ENCODE measurements at places on chromosomes 2 and 18. TPM values are rescaled to one million over a fixed set of nuclear protein-coding genes. Genes with fewer than 3 reads are reported as not detected.

Gene PSMA8
- polyA plus RNA-seq = not detected

Gene RUFY4
- not detected for polyA plus RNA-seq

Gene CXCR1
- 0.10 TPM for polyA plus RNA-seq

DNA sequence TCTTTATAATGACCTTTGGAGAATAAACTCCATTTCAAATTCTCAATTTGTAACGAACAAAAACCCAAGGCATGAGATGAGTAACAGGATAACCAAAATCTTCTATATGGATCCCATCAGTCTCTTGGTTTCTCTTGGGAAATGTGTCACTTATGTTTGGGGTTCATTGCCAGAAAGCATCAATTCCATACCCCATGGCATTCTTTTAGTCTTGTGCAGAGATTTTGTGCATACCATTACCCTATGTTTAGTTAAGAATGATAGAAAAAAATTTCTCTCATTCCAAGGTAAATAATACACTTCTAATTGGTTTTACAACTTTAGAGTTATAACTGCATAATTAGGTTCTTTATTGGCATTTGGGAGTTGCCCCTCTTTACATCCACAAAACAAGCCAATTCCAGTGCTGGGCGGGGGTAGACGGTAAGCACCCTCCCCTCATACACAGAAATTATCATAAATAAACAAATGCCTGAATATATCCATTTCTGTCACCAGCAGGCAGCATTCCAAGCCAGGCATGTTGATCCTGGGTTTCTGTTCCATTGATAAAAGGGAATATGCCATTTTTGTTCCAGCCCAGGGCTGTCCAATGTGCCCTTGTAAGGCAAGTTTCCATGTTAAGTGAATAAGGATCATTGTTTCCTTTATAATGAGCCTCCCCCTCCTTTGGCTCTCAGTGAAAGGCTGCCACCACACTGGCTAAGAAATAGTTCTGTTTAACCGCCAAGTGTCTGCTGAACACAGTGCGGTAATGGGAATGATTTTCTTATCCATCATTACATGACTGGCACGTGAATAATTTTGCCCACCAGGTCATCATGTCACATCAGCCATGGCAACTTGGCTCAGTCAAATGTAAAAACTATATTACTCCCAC, 680.1 kb upstream of the ZEB2 start:
- DNase-seq = no peak

DNA sequence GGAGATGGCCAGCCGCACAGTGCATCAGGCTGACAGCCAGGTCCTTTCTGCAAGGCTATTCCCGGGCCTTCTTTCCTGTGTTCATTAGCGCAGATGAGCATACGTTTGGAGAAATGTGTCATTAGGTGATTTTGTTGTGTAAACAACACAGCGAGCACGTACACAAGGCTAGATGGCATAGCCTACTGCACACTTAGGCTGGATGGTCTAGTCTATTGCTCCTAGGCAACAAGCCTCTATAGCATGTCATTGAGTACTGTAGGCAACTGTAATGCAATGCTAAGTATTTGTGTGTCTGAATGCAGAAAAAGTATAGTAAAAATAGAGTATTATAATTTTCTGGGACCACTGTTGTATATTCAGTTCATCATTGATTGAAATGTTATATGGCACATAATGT, 50.9 kb upstream of the PHLPP1 start:
- DNase-seq = no peak

Gene VIL1
- not detected for polyA plus RNA-seq

Gene XIRP2
- 654 TPM for polyA plus RNA-seq

DNA sequence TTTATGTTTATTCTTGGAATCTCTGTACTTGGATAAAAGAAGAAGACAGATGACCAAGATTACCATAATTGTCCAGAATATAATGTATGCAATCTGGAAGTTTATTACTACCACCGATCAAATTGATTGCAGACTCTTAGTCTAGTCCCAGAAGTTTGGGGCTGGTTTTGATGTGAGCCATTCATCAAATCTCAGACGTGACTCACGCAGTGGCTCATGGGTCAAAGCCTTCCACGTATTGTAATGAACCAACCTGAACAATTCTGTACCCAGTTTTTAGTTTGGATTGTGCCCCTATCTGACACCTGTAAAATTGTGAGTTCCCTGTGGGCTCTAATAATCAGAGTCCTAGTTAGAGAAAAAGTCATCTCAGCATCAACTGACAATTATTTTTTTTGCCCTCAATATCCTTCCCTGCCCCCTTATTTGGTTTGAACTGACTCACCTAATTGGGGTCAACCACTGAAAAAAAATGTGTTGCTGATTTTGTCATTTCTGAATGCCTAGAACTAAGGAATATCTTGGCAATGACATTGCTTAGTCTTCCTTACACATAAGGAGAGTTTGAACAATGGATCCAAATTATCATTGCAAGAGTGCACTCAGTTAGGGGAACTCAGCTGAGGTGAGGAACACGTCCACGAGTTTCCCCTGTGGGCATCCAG, 219.5 kb upstream of the NRP2 start:
- DNase-seq = no peak

DNA sequence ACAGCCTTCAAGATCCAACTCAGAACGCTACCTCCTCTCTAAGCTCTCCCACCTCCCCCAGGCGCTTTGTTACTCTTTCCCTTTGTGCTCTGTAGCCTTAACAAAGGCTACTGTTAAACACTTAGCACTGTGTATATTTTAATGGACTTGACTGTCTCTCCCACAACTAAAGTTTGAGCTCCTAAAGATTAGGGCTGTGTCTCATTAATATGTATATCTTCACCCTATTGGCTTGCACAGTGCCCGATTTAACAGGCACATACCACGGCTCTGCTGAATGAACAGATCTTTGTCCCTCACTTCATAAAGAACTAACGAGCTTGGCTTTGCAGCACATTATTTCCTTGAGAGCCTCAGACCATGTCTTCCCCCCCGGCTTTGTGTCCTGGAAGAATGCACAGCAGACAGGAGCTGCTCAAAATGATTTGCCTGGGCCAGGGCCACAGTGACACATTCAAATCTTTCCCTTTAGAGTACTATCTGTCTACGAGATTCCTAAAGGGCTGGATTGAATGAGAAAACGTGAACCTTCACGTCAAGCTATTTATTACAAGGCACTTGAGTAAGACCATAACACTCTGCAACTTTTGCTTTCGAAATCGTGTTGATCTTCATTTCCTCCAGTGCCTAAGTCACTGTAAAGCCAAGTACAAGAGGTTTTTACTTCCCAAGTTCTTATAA, 22.1 kb downstream of the ABHD3 start:
- DNase-seq = peak; percentile 9

- no peak for DNase-seq
These were observed 72.6 kb upstream of the RAB6C start for GRCh38 chr2:129906861-129907235.

Gene UGT1A8
- polyA plus RNA-seq = not detected

DNA sequence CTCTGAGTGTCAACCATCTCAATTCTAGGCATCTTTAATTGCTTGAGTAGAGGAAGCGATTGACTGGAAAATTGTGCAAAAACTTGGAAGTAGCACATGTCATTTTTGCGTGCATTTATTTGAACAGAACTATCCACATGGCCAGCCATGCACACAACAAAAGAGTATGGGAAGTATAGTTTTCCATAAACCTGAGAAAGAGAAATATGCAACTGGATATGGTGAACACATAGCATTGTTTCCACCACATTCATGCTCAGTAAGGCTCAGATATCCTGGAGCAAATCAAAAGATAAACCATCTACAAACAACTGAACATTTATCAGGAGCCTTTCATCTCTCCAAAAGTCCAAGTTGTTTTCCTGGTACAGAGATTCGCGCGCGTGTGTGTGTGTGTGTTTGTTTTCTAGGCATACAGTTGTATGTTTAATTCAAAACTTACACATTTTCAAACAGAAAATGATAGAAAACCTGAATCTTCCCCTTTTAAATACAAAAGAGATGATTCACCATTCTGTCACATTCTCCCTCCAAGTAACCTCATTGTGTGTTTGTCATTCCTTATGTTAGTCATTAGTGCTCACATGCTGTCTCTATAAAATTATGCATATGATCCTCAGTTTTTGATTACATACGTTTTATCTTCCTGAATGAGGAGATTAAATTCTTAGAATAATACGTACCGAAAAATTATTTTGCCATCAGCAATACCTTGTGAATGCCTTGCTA, 780.4 kb upstream of the NRXN1 start:
- no peak for DNase-seq

Gene CCDC74B
- polyA plus RNA-seq = 0.66 TPM

- peak; percentile 68 for DNase-seq
These were observed 103.4 kb downstream of the TNS1 start for GRCh38 chr2:217899231-217900009.

Gene FEV
- not detected for polyA plus RNA-seq

Gene TRIM54
- polyA plus RNA-seq = 568 TPM

DNA sequence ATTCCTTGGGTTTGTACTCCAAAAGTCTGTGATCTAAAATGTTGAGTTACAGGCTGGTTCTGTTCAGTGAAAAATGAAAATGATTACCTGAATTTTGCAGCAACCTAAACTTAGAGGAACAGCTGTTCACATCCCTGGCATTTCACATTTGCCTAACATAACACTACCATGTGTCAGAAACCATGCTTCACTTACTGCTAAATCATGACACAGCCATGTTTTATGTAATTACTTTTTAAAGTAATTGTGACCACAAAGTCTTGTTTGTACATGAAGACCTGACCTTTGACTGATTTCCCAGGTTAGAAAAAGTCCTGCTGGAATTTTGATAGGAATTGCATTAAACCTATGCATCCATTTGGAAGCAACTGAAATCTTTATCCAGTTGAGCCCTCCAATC, 79.1 kb downstream of the FAM168B start:
- DNase-seq = no peak

GRCh38 chr2:100801402-100801801, 18.5 kb upstream of the NPAS2 start:
- no peak for DNase-seq

- DNase-seq = no peak
These were observed 58.0 kb downstream of the FAM168B start for GRCh38 chr2:131035112-131035825.

- no peak for DNase-seq
These were observed 565.4 kb downstream of the IRS1 start for GRCh38 chr2:226234187-226234586.

DNA sequence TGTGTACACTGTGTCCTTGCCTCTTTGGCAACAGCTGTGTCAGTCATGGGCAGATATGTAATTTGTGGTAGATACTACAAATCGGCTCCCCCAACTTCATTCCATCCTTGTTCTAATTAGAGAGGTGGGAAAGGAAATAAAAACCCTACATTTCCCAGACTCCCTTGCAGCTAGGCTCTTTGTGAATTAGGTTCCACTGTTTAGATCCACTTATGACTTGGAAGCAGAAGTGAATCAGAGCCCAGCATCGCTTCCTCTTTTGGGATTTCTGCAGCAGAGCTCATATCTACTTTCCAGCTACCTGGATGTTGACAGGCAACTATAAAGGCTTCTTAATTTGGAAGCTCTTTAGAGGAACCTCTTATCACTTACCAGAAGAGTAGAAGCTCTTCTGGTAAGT, 34.1 kb upstream of the NARS1 start:
- no peak for DNase-seq

- no peak for DNase-seq
These were observed 76.3 kb upstream of the MGAT4A start for GRCh38 chr2:98807221-98807620.

- no peak for DNase-seq
These were observed 1179.0 kb upstream of the ACVR2A start for GRCh38 chr2:146665800-146666199.

DNA sequence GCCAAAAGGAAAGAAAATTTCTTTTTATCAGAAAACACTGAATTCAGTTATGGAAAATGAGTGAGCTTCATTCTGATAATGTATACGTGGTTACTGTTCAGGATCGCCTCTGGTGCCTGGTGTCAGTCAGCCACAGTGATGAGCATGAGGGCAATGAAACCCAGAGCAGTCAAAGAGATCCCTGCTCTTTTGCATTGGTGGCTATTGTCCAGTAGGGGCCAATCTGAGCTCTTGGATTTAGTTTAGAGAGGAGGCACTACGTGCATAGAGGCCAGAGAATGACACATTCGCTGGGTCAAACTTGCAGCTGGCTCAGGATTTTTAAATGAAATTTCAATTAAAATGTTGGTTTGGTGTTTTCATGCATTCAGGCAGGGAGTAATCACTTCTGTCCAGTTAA, 522.9 kb downstream of the TMEM182 start:
- no peak for DNase-seq

DNA sequence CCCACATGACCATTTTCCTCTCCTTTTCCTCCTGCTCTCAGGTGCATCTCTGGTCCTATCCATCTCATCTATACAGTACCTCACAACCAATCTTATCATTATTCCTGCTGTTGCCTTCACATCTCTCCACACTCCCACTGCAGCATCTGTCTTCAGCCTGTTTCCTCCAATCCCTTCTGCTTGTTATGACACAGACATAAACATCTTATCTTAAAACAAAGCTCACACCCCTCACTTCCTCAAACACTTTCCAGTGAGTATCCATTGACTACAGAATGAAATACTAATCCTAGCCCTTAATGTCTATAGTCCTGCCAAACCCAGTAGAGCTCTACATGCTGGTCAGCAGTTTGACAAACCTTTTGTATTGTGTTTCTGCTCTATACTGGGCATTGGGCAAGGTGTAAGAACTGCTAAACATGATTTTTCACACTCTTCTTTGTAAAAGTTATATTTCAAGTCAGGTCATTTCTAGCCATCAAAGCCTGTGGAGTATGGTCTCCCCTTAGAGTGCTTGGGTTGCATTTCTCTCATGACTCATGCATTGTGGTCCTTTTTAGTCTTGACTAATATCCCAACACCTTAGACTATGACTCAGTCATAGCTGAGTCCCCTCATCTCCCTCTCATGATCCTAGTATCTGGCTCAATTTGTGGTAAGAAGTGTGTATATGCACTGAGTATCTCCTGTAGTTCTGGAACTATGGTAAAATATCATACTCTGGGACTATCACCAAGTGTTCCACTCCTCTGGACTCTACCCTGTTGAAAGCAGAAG, 187.0 kb downstream of the CYRIA start:
- DNase-seq = no peak

Data from heart right ventricle (tissue), 16 donors.